Effector memory CD8-positive, alpha-beta T cell (primary cell): ENCODE measurements at places on chromosomes 6 and 20.
A peak's percentile ranks its signal among the peaks of the same experiment; 100 is the strongest.

- no peak for DNase-seq
Observed at GRCh38 chr6:38057994-38058393, 238.5 kb downstream of the ZFAND3 start.

GRCh38 chr6:33673851-33674250, 37.6 kb downstream of the UQCC2 start:
- no peak for DNase-seq

DNA sequence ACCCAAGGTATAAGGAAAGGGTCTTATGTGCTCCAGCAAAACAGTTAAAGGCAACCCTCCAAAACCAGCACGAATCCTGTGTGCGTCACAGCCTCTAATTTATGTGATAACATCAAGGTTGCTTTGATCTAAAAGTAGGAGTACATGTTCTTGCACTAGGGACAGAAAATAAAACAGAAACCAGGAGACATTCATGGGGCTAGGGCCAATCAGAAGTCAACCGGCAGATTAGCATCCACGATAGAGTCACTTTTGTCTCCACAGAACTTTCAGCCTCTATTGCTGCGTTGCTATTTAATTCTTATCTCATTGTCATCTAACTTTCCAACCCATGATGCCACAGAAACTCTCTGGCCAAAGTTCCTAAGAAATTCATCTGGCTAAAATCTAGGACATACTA, 178.8 kb upstream of the PTCHD4 start:
- DNase-seq: no peak

- no peak for DNase-seq
Observed at GRCh38 chr20:6711951-6712649, 55.4 kb upstream of the BMP2 start.

DNA sequence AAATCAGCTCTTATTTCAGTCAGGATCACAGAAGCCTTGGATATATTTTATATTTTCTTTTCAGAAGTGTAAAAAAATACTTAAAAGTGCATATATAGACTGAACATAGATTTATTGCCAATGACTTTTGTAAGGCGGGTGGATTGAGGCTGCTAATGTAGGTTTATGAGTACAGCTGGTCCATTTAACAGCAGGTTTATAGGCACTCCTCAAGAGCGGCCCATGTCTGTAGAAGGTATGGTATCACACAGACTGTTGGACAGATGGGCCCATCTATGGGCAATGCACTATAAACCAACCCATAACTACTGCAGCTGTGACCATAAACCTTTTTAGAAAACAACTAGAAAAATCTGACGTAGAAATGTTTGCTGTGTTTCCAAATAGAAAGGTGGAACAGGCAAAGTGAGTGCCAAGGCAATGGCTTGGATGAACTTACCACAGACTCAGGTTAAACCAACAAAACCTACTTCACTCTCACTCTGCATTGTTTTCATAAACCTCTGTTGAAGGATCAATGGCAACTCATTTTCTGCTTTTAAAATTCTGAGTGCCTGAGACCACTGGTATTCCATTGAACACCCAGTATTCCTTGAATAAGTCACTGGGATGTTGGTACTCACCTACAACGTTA, 170.6 kb upstream of the EYA4 start:
- DNase-seq: no peak

DNA sequence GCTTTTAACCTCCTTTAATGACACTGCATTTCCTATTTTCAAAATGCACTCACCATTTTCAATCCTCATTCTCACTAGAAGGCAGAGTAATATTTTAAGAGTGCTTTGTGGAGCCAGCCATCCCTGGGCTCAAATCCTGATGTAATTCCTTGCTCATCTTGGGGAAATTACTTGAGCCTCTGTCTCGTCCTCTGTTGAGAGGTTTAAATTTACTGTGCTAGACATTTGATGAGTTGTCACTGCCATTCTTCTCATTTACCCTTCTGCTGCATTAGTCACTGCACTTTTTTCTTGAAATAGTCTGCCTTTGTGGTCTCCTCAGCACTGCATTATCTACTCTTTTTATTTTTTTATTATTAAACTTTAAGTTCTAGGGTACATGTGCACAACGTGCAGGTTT, 150.0 kb upstream of the HDDC2 start:
- no peak for DNase-seq

- no peak for DNase-seq
Observed at GRCh38 chr20:37878835-37879599, 23.9 kb upstream of the VSTM2L start.

GRCh38 chr6:30799210-30799609, 54.9 kb upstream of the IER3 start:
- DNase-seq: no peak

- DNase-seq: no peak
Observed at GRCh38 chr6:68497927-68498326, 137.2 kb upstream of the ADGRB3 start.

DNA sequence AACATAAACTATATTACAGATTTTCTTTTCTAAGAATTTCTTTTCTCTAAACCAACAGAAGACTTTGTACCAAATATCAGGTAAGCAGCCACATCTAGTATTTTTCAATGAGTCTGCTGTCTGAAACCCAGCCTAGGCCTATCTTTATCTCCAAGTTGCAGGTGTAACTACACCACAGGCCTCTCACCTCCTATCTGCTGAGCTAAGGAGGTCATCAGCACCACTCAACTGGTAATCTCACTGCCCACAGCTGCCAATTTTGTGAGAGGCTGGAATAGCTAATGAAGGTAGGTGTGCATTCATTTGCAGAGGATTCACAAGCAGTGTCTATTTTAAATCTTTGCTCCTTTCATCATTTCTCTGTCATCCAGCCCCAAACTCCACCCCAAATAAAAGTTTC, 584.8 kb downstream of the HDGFL1 start:
- no peak for DNase-seq

DNA sequence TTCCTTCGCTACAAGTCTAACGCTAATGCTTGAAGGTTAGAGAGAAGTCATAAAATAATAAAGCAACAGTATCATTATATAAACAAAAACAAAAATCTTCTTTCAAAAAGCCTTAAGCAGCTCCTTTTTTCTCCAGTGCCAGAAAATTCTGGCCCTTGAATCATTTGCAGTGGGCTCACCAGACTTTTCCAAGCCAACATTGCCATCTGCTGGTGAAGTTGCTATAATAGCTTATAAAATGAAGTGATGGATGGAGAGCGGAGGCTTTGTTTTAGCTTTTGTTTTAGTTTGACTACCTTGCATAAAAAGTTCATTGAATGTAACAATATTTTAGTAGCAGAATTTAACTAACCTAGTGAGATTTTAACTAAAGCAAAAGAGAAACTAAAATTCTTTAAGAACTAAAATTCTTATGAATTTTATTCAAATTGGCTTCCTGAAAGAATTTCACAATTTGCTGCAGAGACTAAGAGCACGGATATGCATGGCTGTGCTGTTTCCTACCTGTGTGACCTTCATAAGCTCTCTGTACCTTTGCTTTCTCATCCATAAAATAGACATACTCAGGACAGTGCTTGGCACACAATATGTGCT, 44.8 kb upstream of the SLC2A12 start:
- DNase-seq: peak; percentile 67

GRCh38 chr6:100633096-100633777, 168.5 kb upstream of the SIM1 start:
- no peak for DNase-seq

DNA sequence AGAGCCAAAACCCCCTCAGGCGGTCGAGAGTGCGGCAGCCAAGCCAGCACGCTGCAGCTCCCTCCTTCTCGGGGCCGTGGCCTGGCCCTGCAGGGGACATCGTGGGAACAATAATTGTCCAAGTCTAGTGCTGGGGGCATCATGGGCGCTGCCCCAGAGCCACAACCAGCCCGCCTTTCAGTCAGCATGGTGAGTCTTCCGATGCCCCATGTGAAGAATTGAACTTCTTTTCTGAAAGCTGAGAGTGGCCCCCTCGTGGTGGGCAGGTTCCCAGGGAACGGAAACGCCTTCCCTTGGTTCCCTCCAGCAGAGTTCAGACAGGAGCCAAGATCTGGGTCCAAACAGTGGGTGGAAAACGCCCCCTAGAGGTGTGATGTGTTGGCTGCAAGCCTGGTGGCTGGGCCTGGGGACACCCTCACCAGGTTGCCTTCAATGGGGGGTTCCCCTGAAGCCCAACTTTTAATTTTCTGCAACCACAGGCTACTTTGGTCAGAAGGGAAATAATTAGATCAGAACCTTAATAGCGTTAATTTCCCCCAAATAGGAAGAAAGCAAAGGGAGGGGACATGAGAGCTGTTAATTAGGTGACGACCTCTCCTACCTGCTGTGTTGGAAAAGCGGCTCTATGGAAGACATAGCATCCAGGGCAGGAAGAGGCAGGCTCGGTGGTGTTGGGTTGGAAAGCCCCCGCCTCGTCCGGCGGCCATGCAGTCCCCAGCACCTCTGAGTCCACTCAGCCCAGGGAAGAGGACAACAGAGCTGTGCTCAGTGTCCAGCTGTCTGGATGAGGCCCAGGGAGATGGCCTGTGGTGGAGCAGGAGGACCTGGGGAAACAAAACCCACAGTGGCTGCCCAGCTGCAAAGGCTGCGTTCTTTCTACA, 4.7 kb upstream of the MRGBP start:
- DNase-seq: peak; percentile 57

DNA sequence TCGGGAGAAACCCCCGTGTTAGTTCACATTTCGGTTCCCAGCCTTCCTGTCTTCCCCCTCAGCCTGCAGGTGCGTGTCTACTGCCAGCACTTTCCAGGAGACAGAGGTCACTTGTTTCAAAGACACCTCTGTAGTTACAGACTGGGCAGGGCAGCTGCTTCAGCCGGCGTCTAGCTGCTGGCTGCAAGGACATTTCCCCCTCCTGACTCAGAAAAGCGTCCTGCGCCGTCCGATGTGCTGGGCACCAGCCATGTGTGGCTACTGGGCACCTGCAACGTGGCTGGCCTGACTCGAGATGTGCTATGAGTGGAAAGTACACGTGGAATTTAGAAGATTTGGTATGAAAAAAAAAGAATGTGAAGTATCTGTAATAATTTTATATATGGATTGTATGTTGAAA, 37.6 kb downstream of the RRBP1 start:
- DNase-seq: no peak

- DNase-seq: no peak
Observed at GRCh38 chr6:120077489-120077888, 727.9 kb upstream of the MAN1A1 start.

DNA sequence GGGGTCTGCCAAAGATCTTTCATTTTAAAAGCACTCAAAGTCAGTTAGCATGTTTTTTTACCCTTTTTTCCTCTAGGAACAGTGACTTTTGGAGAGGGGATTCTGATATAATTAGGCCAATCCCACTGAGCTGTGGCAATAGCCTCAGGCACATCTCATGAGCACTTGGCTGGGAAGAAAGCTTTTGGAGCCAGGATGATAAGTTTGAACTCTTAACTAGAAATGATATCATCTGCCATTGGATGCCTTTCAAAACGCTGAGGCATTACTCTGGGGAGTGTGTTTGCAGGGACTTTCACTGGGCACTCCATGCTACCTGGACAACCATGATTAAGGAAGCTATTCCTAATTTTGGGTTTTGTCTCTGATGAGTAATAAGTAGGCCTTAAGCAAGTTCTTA, 3.7 kb downstream of the SCGN start:
- no peak for DNase-seq

DNA sequence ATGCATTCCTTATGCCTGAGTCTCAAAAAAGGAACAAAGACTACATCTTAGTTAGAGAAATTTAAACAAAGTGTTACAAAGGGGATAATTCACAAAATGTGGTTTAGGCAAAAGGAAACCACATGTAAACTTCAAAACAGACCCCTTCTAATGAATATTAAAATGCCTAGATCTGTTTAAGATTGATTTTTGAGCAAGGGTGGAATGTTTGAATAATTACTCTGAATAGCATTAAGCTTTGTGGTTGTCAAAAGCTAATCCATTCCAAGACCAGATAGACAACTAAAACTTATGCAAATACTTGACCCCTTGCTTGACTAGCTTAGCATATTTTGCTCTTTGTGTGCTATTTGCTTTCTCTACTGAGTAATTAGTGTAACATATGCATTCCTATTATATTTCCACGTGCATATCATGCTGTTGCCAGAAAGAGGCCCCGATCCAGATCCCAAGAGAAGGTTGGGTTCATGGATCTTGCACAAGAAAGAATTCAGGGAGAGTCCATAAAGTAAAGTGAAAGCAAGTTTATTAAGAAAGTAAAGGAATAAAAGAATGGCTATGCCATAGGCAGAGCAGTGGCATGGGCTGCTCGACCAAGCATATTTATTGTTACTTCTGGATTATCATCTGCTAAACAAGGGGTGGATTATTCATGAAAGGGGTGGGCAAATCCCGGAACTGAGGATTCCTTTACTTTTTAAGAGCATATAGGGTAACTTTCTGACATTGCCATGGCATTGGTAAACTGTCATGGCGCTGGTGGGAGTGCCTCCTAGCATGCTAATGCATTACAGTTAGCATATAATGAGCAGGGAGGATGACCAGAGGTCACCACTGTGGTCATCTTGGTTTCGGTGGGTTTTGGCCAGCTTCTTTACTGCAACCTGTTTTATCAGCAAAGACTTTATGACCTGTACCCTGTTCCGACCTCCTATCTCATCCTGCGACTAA, 1193.4 kb upstream of the EYS start:
- DNase-seq: no peak

DNA sequence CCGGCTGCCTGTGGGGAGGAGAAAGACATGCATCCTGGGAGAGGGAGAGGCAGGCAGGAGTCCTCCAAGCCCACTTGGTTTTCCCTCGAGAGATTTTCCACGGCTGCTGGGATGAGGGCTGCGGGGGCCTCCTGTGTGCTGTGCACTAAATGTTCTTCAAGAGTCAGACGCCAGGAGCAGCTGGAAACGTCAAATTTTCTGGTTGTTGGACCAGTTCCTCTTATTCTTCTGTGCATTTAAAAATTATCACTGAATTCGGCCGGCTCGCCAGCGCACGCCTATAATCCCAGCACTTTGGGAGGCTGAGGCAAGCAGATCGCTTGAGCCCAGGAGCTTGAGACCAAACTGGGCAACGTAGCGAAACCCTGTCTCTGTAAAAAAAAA, 32.8 kb upstream of the NTSR1 start:
- DNase-seq: no peak

DNA sequence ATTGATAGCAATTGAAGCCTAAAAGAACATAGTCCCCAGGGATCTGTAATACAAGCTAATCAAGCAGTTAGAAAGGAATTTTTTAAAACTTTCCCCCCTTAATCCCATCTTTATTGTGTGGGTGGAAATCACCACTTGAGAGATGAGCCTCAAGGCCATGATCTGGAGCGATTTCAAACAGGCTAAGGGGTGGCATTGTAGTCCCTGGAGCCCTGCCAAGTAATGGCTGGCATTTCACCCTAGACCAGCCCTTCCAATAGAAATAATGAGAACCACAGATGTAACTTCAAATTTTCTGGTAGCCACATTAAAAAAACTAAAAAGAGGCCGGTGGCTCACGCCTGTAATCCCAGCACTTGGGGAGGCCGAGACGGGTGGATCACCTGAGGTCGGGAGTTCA, 46.9 kb downstream of the PRDM1 start:
- DNase-seq: no peak

- DNase-seq: no peak
Observed at GRCh38 chr20:49916146-49917002, 1.0 kb upstream of the SPATA2 start.

- DNase-seq: no peak
Observed at GRCh38 chr6:87724983-87725811, 23.2 kb upstream of the AKIRIN2 start.

GRCh38 chr20:8293750-8294149, 161.7 kb downstream of the PLCB1 start:
- no peak for DNase-seq
